Spinal cord (tissue), 10 donors: ENCODE measurements at places on chromosomes 7 and 10.

- no peaks in the 10 kb centered on the region for H3K36me3 ChIP-seq
- no peak for DNase-seq
- no peaks in the 10 kb centered on the region for H3K4me1 ChIP-seq
- H3K4me3 ChIP-seq, result no peak overlapping the region
- H3K27ac ChIP-seq, result no peak overlapping the region
Measured at GRCh38 chr7:64640504-64640903, 25.4 kb upstream of the ZNF107 start.

DNA sequence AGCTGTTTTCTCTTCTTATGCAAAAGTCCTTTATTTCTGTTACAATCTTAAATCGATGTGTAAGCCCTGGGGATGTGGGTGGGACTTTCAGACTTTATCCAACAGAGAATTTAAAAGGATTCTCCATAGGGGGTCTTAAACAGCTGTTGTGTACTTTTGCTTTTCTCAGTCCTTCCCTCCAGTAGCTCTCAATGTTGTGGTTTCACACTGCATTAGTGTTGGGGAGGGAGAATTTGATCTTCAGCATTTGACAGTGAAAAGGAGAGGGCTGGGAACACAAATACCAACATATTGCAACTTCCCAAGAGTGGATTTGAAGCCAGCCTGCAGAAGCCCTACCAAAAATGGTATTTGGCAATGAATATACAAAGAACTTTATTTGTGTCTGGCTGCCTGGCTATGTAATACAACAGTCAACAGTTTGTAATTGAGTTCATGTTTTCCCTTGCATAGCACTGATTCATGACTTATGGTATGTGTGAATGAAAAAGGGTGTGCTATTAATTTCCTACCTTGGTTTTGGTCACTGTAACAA lies 80.1 kb upstream of the CAPZA2 start:
- H3K27ac ChIP-seq, result peak overlapping the region; percentile 57
- no peak overlapping the region for H3K4me3 ChIP-seq
- no peaks in the 10 kb centered on the region for H3K27me3 ChIP-seq

- H3K27me3 ChIP-seq, result no peaks in the 10 kb centered on the region
- H3K4me1 ChIP-seq, result no peaks in the 10 kb centered on the region
- H3K36me3 ChIP-seq, result no peaks in the 10 kb centered on the region
- H3K4me3 ChIP-seq, result no peak overlapping the region
Measured at GRCh38 chr7:95715274-95715673, 57.1 kb upstream of the DYNC1I1 start.

DNA sequence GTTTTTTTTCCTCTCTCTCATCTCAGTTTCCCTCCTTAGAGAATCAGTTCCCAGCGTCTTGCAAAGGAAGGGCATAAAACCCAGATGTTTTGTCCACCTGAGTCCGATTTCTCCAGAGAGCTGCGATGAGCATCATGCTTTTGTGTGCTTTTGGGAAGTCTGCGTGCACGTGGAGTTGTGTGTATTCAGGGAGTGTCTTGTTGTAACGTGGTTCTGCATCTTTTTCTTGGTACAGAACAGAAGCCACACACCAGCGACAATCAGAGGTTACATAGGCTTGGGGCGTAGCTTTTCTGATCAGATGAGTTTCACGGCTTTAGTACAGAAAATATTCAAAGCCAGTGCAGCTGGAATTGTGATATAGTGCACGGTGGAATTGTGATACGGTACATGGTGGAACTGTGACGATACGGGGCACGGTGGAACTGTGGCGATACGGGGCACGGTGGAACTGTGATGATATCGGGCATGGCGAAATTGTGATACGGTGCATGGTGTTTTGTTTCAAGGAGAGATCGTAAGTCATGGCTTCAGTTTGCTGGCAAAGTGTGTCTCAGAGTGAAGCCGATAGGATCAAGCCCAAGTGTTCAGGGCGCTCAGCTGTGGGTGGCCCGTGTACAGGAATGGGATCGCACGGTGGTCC lies 32.8 kb downstream of the FOXK1 start:
- H3K4me3 ChIP-seq, result no peak overlapping the region
- H3K27ac ChIP-seq, result peak overlapping the region; percentile 52
- H3K36me3 ChIP-seq, result peaks cover 23% of the 10 kb centered on the region
- H3K4me1 ChIP-seq, result peaks cover 62% of the 10 kb centered on the region
- no peaks in the 10 kb centered on the region for H3K27me3 ChIP-seq

- H3K4me3 ChIP-seq, result peak overlapping the region; percentile 58
- no peak overlapping the region for H3K27ac ChIP-seq
- DNase-seq, result no peak
Measured at GRCh38 chr10:22321924-22322640, 1.2 kb downstream of the BMI1 start.

- no peaks in the 10 kb centered on the region for H3K27me3 ChIP-seq
- no peak for DNase-seq
- no peak overlapping the region for H3K4me3 ChIP-seq
- H3K27ac ChIP-seq, result no peak overlapping the region
Measured at GRCh38 chr10:60856405-60856804, 78.1 kb downstream of the CDK1 start.

- no peak for DNase-seq
- H3K27ac ChIP-seq, result no peak overlapping the region
- no peak overlapping the region for H3K4me3 ChIP-seq
- no peaks in the 10 kb centered on the region for H3K4me1 ChIP-seq
Measured at GRCh38 chr7:85230623-85231022, 43.8 kb upstream of the SEMA3D start.

DNA sequence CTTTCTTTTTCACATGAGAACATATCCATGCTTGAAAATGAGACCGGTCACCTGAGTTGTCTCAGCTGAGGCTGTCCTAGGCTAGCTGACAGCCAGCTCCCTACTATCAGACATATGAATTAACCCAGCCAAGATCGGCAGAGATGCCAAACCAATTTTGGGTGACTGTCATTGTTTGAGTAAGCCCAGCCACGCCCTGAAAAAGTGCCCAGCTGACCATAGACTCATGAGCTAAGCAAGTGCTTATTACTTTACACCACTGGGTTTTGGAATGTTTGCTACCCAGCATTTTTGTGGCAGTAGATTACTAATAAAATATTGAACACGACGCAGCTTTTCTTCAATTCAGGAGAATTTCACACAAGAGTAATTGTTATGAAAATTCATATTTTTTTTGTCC lies 265.2 kb upstream of the LYZL1 start:
- no peak overlapping the region for H3K27ac ChIP-seq
- no peaks in the 10 kb centered on the region for H3K27me3 ChIP-seq
- H3K36me3 ChIP-seq, result no peaks in the 10 kb centered on the region
- H3K4me1 ChIP-seq, result peaks cover 8% of the 10 kb centered on the region
- no peak for DNase-seq

- no peak overlapping the region for H3K27ac ChIP-seq
- H3K4me3 ChIP-seq, result no peak overlapping the region
- no peaks in the 10 kb centered on the region for H3K36me3 ChIP-seq
- no peak for DNase-seq
Measured at GRCh38 chr10:44865289-44865671, 45.9 kb upstream of the TMEM72 start.

- no peaks in the 10 kb centered on the region for H3K36me3 ChIP-seq
- peaks cover 2% of the 10 kb centered on the region for H3K4me1 ChIP-seq
- DNase-seq, result no peak
- no peak overlapping the region for H3K4me3 ChIP-seq
- no peaks in the 10 kb centered on the region for H3K27me3 ChIP-seq
Measured at GRCh38 chr7:23294549-23295400, 4.4 kb upstream of the MALSU1 start.
